ENCODE measurements at places on chromosomes 1 and 21. TPM values are rescaled to one million over a fixed set of nuclear protein-coding genes. Genes with fewer than 3 reads are reported as not detected.
A peak's percentile ranks its signal among the peaks of the same experiment; 100 is the strongest.

DNA sequence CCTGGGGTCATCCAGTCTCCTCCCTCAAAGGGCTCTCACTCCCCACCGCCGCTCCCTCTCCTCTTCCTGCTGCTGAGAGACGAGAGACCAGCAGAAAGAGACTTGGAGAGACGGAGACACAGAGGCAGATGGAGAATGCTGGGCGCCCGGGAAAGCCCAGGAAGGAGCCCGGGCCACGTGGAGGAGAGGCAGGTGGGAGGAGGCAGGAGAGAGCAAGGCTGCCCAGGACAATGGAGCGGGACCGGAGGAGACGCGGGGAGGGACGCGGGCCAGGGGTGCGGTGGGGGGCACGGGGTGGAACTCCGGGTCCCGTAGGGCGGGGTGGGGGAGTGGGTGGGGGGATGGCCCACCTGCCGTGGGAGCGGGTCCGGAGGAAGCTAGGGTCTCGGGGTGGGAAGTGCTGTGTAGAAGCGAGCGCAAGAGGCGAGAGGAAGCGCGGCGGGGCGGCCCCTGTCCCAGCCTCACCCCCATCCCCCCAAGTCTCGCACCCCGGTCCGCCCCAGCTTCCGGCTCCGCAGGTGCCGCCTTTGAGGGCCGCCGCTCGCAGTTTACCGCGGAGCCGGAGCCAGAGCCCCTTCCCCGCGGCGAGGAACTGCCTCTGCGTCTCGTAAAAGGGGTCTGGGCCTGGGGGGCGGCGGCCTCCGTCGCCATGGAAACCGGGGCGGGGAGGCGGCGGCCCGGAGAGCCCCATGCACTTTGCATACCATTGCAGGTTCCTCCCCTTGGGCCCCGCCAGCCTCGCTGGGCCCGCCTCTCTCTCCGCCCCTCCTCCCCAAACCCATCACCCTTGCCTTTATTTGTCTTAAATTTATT is 11.7 kb upstream of the EPHA2 start:
- no peaks in the 10 kb centered on the region for H3K4me1 ChIP-seq
- H3K27me3 ChIP-seq: no peaks in the 10 kb centered on the region
- peak; percentile 84 for DNase-seq
- H3K4me3 ChIP-seq: no peak overlapping the region
- H3K36me3 ChIP-seq: no peaks in the 10 kb centered on the region

Gene HMCN1
- 93.6 TPM for total RNA-seq

DNA sequence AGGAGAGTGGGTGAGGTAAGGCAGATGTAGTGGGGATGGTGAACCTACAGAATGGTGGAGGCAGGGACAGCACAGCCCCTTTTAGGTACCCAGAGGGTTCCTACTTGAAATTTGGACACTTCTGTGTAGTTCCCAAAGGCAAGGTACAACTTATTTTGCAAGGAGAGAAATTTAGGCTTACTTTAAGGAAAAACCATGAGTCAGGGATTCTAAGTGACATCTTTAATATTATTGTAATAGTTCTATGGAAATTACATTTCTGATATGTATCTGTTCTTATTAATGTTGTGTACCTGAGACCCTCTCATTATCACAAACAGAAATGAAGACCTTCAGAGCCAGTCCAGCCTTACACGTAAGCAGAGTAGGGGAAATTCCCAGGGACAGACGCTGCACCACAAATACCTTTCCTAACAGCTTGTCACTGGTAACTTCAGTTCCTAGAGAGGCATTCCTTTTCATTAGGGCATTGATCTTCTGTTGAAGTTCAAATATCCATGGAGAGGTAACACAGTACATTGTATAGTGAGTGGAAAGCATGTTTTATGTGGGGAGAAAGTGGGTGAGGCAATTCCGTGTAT is 7.9 kb downstream of the DYRK3 start:
- no peaks in the 10 kb centered on the region for H3K27me3 ChIP-seq
- H3K36me3 ChIP-seq: peaks cover 3% of the 10 kb centered on the region
- H3K4me3 ChIP-seq: no peak overlapping the region

DNA sequence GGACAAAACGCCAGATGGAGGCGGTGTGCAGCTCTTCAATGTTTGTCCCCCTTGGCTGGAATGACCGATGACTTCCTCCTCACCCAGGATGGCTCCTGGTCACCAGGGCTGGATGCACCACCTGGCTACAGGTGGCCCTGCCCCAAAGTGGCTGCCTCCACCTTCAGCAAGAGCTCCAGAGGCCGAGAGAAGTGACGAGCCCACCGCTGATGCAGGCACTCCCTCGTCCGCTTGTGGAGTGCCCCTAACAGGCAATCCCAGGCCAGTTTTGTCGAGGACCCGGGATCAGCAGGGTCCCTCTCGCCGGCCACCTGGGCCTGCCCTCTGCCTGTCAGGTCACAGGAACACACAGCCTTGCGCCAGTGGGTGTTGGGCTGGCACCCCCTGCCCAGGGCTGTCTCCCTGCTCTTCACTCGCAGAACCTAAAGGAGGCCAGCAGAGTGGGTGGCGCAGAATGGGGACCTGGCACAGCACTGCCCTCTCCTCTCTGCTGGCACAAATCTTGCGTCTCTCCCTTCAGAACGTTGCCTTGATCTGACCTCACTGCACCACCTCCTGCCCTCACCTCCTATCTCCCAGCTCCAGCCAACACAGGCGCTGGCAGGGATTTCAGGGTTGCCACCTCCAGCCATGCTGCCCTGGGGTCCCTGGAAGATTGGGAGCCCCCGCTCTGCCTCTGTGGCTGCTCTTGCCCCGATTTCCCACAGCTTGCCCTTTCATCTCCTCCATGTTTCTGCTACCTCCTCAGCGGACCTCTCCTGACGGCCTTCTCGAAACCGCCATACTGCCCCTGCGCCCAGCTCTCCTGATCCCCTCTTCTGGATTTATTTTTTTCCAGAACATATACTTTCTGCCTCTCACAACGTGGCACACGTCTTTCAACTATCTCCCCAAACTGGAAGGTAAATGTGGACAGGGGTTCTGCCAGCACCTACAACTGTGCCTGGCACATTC is 38.6 kb downstream of the SLC45A1 start:
- H3K4me3 ChIP-seq: no peak overlapping the region
- no peaks in the 10 kb centered on the region for H3K27me3 ChIP-seq
- DNase-seq: peak; percentile 38
- H3K36me3 ChIP-seq: no peaks in the 10 kb centered on the region
- H3K27ac ChIP-seq: no peak overlapping the region

GRCh38 chr1:32242341-32242851 is 4.6 kb upstream of the FAM167B start:
- no peak for DNase-seq
- H3K4me3 ChIP-seq: no peak overlapping the region
- no peak overlapping the region for H3K27ac ChIP-seq
- no peaks in the 10 kb centered on the region for H3K27me3 ChIP-seq
- H3K36me3 ChIP-seq: no peaks in the 10 kb centered on the region

Gene DDR2
- total RNA-seq: 146 TPM

Gene MYOG
- not detected for total RNA-seq

DNA sequence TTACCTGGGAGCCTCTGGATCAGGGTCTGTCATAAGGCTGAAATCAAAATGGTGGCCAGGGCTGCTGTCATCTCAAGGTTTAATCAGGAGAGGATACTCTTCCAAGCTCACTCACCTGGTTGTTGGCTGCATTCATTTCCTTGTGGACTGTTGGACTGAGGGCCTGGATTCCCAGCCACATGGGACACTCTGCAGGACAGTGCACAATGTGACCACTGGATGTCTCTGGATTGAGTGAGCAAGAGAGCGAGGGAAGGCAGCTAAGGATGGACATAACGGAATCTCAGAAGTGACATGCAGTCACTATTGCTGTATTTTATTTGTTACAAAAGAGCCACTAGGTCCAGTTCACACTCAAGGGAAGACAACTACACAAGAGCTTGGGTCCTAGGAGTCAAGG is 229.1 kb downstream of the S1PR1 start:
- no peaks in the 10 kb centered on the region for H3K36me3 ChIP-seq
- no peaks in the 10 kb centered on the region for H3K4me1 ChIP-seq
- H3K27me3 ChIP-seq: no peaks in the 10 kb centered on the region

Gene ESPN
- 0.29 TPM for total RNA-seq

Gene SEC16B
- 7.0 TPM for total RNA-seq

Gene CFHR5
- total RNA-seq: not detected

DNA sequence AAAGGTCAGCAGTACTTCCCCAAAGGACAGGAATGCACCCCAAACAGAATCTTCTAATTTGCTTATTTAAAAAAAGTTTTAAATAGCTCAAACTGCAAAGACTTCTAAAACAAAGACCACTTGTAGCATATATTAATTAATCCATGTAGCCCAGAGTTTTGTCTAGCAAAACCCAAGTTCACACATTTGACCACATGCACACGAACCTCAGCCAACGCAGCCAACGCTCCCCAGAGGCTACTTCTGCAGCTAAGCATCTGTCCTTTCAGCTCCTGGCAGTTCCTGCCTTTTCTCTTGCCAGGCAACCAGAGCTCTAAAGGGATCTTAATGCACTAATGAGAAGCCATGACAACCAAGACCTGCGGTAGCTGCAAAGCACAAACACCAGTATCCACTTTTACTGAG is 89.6 kb downstream of the RERE start:
- no peak for DNase-seq
- H3K36me3 ChIP-seq: no peaks in the 10 kb centered on the region
- H3K27me3 ChIP-seq: no peaks in the 10 kb centered on the region
- no peak overlapping the region for H3K4me3 ChIP-seq
- H3K27ac ChIP-seq: no peak overlapping the region

DNA sequence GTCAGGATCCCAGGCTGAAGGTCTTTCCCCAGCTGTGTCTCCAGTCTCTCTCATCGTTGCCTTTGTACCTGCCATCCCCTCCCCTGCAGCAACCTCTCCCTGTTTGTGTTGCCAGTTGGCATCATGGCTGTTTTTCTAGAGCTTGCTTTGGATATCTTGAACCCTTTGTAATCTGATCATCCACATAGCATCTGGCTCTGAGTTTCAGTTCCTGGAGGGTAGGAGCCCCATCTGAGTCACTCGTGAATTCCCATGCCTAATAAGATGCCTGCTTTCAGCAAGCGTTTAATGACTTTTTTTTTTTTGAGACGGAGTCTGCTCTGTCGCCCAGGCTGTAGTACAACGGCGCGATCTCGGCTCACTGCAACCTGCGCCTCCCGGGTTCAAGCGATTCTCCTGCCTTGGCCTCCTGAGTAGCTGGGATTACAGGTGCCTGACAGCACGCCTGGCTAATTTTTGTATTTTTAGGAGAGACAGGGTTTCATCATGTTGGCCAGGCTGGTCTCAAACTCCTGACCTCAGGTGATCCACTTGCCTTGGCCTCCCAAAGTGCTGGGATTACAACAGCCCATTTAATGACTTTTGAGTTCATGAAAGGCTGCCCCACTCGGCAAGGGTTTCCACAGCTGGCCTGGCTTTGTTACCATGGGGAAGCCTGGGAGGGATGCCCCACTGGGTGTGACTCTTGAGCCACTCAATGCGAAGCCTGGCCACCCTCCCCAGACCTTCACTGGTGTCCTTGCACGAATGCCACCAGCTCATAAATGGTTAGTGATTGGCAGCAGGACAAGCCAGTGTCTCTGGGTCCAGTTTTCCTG is 11.9 kb downstream of the ALPL start:
- DNase-seq: no peak
- no peak overlapping the region for H3K4me3 ChIP-seq
- H3K27me3 ChIP-seq: no peaks in the 10 kb centered on the region
- H3K4me1 ChIP-seq: no peaks in the 10 kb centered on the region

All from aorta (tissue), 5 donors.